GM12891 (cell line): ENCODE measurements at places on chromosomes 7 and 10.

- no peak for DNase-seq
Measured at GRCh38 chr7:30281263-30281662, 3.1 kb upstream of the ZNRF2 start.

DNA sequence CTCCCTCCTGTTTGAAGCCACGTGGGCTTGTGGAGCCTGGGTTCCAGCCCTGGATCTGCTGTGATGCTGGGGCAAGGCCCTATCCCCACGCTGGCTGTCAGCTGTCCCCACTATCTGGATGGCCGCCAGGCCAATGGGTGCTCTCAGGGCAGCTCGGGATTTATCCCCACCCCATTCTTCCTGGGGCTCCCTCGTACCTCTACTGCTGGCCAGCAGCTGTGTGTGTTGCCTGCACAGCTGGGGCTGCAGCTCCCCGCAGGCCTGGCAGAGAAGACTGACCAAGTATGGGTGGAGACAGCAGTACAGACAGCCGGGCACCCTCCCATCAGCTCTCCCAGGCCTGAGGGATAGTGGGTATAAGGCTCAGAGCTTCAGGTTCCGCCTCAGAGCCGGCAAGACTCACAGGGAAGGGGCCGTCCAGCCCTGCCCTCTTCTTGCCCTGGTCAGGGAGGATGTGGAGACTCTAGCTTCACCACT lies 13.6 kb downstream of the CLIP2 start:
- no peak for DNase-seq

DNA sequence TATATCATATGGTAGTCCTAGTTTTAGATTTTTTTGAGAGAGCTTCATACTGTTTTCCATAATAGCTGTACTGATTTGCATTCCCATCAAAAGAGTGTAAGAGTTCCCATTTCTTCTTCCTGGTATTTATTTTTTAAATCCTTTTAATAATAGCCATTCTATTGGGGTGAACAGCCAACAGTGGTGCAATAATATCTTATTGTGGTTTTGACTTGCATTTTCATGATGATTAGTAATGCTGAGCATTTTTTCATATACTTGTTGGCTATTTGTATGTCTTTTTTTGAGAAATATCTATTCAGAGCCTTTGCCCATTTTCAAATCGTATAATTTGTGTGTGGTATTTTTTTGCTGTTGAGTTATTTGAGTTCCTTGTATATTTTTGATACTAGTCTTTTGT lies 167.4 kb downstream of the FZD1 start:
- DNase-seq = no peak

DNA sequence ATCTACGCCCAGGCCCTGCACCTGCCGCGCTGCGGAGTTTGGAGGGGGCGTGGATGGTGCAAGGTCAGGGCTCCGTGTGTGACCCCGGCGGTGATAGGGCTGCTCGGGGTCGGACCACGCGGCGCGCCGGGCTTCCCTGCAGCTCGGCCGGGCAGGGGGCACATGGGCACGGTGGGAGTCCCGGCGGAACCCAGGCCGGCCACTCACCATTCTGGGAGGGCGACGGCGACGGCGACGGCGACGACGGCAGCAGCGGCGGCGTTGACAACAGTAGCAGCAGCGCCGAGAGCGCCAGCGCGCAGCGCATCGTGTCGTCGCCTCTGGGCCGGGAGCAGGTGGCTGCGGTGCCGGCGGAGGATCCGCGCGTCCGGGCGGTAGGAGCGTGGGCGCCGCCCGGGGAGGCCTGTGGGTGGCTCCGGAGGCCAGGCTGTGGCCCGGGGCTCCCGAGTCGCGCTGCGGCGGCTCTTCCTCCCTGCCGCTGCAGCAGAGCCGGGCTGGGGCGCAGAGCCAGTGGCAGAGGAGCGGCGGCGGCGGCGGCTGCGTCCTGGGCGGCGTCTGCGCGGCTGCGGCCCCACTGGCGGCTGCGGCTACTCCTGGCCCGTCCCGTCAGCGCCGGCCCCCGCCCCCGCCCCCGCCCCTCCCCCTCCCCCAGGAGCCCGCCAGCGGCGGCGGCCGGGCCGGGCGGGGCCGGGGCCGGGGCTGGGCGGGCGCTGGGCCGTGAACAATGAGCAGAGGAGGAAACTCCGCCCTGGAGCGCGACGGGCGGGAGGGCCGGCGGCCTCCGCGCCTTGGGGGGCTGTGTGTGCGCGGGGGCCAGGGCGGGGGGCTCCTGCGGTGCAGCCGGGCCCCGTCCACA lies at the start of gene PODXL:
Gene PODXL (minus strand): TSS at position 576 of the 856 bp plus-strand sequence. CDS start 269 bp downstream, at position 307.
- DNase-seq = peak; percentile 89

DNA sequence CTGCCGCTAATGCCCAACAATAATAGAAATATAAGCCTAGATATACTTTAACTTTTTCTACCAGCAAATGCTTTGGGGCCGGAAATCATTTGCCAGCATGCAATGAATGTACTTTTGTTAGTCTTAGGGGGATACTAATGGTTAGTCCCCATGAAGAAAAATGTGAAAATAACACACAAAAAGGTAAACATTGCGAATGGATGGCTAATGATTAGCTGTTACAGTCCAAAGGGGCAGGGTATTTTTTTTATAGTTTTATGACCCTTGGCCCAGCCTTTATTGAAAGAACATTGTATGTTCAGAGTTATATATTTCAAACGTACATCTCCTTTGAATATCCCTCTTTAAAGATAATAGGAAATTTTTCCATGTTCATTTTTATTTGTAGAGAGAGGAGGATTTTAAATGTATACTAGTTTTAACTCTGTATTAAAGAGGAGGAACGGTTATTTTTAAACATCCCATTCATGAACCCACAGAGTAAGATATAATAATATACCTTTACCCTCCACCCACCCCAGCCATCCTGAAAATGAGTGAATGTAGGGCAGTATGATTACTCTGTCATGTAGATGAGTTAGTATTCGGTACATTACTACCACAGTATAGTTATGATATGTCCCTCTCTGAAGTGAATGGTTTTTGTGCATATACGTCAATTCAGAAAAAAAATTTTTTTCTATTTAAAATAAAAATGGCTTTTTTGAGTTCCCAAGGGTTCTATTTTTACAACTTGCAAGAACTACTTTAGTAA lies 63.6 kb downstream of the ARID5B start:
- no peak for DNase-seq

- DNase-seq = peak; percentile 43
Measured at GRCh38 chr10:11684717-11685645, 57.2 kb upstream of the ECHDC3 start.
